ENCODE measurements at places on chromosomes 7 and 10.

DNA sequence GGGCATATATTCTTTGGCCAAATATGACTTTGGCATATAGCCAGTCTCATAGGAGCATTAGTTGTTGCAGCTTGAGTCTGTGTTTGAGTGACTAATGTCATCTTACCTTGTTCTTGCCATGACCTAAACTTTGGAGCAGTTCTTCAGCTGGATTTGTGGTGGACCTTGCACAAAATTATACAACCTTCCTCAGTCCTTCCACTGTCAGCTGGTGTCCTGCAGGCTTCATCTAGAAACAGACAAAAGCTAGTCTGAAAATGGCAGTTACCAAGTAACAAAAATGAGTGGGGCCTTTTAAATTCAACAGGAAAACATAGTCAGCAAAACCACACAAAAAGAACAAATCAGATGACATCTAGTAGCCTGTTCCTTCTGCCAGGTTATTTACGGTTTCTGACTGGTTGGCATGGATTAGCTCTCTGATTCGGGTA is 59.5 kb upstream of the HECTD2 start:
- peak; percentile 30 for DNase-seq

DNA sequence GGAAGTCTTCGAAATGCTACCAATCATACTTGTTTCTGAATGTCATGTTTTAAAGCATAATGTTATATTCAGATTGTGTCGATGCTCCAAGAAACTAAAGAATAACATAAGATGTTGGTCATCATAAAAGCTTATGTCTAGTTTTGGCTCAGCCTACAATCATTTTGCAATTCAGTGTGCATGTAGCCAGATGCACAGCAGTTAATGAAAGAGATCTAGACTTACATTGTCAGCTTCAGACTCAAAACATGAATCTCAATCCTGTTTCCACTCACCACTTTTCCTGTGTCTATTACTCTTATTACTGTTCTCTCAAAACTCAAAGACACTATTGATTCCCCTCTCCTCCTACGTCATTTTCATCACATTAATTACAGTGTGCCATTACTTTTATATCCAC is 21.4 kb downstream of the TMEM196 start:
- DNase-seq, result no peak

DNA sequence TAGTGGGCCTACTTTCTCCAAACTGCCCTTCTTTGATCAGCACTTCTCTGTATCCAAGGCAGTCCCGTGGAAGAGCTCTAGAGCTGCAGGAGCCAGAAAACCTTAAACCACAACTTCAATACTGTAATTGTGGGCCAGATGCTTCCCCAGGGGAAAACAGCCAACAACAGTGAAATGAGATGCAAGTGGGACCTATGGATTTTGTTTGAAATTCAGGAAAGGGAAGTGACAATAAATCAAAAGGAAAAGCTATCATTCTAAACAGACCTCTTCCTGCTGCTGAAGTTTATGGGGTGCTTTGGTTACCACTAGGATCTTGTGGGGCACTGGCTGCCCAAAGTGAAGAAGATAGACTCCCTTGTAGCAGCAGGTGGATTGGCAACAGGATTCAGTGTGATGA is 1031.7 kb downstream of the LRMDA start:
- DNase-seq, result no peak

- no peak for DNase-seq
These were observed 361.7 kb downstream of the ANKRD7 start for GRCh38 chr7:118586248-118586647.

DNA sequence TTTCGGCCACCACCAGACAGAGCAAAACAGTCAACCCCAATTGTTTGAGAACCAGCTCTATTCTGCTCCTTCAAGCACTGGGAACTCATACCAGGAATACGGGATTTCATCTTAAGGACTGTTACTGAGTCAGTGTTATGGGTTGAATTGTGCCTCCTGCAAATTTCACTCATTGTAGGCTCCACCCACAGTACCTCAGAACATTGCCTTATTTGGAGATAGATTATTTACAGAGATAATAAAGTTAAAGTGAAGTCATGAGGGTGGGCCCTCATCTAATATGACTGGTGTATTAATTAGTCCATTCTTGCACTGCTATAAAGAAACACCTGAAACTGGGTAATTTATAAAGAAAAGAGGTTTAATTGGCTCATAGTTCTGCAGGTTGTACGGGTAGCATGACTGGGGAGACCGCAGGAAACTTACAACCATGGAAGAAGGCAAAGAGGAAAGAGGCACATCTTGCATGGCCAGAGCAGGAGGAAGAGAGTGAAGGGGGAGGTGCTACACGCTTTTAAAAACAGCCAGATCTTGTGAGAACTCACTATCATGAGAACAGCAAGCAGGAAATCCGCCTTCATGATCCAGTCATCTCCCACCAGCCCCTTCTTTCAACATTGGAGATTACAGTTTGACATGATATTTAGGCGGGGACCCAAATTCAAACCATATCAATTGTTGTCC is 14.3 kb upstream of the ZNF248 start:
- no peak for DNase-seq

DNA sequence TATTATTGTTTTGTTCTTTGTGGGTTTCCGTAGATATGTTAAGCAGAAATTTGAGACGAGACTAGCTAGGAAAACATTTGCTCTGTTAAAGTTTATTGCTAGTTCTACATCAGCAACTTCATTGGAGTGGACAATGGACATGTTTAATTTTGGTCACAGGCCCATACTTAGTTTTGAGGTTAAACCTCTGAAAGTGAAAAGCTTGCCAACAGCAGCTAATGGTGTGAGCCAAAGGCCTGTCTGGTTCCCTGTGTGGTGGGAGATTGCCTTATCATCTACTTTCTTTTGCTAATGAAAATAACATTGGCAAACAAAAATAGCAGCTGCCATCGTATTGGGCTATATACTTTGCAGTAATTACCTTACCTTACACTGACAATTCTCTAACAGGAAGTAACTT is 388.4 kb upstream of the FZD8 start:
- DNase-seq, result no peak

DNA sequence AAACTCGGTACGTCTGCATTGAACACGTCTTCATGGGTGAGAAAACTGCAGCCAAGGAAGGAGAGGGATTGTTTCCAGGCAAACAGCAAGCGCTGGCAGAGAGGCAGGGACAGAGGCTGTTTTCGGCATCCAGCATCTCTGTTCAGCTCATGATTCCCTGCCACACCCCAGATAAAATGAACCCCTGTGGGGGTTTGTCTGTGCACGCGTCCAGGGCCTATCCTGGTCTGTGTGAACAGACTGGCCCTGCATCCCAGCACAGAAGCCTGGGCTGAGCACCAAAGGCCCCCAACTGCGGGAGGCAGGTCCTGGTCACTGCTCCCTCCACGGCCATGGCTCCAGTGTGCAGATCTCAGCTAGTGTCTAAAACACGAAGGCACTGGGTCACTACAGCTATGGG is 83.3 kb upstream of the FAM20C start:
- DNase-seq, result no peak

GRCh38 chr7:77253151-77253550 is 53.5 kb upstream of the FGL2 start:
- no peak for DNase-seq

DNA sequence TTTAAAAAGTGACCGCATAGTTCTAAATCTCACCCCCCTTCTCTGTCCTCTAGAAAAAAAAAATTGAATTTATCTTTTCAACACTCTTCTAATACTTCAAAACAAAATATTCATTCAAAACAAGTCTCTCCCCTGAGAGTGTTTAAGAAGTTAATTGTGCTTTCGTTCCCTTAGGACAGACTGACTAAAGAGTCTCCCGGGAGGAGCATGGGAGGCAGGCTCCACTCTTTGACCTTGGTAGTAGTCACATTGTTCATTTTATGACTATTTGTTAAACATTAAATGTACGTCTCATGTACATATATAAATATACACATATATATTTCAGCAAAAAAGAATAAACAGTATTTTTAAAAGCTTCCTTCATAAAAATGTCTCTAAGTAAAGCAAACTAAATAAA is 35.3 kb upstream of the SPOCK2 start:
- DNase-seq, result no peak

DNA sequence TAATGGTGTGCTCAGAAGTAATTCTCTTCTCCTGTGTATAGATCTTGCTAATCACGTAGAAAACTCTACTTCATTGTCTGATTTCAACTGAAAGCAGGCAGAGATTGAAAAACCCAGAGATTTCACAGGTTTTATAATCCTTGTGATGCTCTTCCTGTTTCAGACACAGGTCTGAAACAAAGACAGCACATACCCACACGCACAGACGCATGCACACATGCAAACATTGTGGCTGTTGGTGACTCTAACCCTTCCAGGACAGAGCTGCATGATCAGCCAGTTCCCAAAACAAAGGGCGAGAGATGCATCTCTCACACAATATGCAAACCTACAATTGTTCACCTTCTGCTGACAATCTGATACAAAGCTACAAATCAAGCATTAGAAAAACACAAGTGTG is 11.1 kb upstream of the TFEC start:
- DNase-seq, result no peak

DNA sequence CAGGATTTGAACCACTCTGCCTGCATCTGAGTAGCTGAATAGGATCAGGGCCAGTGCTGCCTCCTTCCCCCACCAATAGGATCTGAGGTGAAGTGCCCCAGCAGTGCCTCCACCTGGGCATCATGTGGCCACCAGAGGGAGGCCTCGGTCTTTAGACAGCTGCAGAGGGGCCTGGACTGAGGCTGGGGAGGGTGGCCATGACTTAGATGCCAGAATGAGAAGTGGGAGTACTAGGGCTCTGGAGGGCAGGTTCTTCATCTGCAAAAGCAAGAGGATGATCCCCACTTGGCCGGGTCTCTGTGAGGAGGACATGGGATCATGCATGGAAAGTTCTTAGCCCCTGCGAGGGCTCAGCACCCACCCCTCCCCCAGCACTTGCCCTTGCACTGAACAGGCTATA is 56.9 kb downstream of the NEUROG3 start:
- DNase-seq, result no peak

GRCh38 chr10:9301148-9301547 is 1246.7 kb downstream of the GATA3 start:
- no peak for DNase-seq

DNA sequence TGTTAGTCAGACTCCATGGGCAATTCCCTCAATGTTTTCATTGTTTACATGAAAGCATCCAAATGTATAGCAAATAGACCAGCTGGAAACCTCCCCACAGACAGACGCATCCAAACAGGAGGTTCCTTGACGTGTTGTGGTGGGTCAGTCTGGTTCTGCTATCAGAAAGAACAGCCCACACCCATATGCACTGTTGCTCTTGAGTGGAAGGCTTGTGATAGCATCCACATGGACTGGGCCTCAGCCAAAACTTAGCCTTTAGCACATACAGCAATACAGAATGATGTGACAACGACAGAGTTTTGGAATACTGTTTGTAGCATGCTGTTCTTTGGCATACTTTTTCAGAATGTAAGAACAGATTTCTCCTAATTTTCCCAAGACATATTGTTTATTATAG is 299.2 kb upstream of the ETV1 start:
- DNase-seq, result no peak

DNA sequence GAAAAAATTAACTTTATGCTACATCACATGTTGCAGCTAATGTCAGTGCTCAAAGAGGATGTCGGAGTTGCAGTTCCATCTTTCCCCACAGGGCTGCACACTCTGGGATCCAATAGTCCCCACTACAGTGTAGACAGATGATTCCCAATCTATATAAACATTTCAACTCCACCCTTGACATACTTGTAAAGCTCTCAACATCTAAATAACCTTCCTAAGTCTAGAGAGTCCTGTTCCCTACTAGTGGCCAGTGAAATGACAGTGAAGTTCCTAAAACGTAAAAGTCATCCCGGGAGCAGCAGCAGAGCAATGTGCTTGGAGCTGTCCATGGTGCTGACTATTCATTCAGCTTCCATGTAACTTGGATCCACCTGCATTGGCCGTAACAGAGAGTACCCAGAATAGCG is 145.1 kb downstream of the GRM8 start:
- DNase-seq, result peak; percentile 2

DNA sequence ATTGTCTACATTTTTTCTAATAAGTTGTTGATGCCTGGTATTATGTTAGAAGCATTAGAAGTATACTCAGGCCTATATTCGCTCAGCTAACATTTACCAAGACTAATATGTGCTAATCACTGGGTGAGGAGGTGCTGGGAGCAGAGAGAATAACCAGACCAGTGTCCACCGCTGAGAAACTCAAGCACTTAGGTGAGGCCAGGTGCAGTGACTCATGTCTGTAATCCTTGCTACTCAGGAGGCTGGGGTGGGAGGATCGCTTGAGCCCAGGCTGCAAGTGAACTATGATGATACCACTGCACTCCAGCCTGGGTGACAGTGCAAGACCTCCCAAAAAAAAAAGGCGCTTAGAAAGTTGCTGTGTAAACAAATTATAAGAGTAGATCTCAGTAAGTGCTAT is 182.2 kb upstream of the AOAH start:
- no peak for DNase-seq

DNA sequence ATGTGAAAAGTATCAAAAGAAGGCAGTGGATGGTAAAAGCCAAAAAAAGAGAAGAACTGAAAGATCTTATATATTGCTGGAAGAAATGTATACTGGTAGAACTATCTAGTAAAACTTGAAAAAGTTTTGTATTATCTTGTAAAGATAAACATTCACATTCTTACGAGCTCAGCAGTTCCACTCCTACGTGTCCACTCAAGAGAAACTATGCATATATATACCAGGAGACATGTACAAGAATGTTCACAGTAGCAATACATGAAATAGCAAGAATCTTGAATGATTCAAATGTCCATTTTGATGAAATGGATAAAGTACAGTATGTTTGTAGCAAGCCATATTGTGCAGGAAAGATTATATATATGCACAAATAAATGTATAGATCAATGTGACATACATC is 155.0 kb downstream of the RNF133 start:
- DNase-seq, result no peak

DNA sequence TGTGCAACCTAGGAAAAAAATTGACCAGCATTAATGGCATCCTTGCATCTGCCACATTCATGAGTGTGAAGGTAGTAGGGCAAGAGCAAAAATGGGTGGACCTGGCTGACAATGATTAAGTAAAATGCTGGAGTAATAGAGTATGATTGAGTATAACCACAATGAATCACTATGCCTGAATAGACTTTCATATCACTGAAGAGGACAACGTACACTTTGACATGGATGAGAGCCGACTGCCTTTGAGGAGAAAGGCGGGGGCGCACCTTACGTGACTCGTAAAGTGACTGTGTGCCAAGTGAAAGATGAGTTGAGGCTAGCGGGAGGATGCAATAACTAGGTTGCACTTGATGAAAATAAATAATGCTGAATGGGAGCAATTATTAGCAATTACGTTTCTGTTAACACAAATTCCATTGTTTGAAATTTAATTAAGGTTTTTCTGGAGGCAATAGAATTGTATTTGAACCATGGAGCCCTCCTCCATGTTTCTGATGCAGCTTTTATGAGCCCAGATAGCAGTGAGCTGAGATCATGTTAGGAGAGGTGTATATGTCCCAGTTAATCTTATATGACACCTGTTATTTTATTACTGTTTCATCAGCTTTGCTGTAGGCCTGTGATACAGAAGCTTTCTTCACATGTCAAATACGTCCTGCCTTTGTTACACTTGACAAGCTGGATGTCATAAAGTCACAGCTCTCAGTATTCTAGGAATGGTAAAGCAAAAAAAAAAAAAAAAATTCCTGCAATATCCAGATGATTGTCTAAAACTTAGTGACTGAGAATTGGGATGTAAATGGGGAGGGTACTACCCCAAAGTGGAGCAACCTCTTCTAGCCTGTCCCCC is 596.5 kb downstream of the NXPH1 start:
- no peak for DNase-seq

- DNase-seq, result no peak
These were observed 366 bp upstream of the TAF3 start for GRCh38 chr10:7817984-7818294.
